Posterior vena cava (tissue), 2 donors: ENCODE measurements at places on chromosomes 3 and 15. TPM values are rescaled to one million over a fixed set of nuclear protein-coding genes. Genes with fewer than 3 reads are reported as not detected.

DNA sequence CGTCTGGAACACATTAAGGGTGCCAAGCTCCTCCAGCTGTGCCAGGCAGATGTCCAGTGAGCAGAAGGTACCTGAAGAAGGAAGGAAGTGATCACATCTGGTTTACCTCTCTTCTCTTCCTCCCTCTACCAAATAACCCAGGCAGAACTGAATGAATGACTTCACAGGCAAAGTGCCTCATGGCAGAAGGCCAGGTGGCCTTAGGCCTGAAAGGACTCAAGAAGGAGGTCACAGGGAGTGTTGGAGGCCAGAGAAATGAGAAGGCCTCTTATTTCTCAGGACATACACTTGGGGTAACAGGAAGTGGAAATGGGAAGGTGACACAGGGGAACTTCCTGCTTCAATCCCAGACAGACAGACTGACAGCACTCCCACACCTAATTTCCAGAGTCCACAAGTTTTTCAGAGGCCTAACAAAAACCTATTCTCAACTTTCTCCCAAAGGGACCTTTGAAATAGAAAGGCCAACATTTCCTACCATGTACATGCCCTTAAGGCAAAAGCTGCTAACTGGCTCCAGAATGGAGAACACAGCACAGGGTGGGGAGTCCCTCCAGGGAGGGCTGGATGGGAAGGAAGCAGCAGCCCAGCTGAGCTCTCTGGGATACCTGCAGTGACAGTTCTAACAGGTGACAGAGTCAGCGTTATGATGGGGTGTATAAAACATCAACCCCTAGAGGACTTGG is 17.6 kb upstream of the SIN3A start:
- DNase-seq = no peak

GRCh38 chr3:190811775-190812480 is 50.6 kb downstream of the GMNC start:
- no peak for DNase-seq

- DNase-seq = peak; percentile 36
Observed at GRCh38 chr3:42505849-42506410, 3.5 kb downstream of the VIPR1 start.

- no peak for DNase-seq
Observed at GRCh38 chr15:52421029-52421428, 107.7 kb downstream of the MYO5A start.

Gene TGM5
- total RNA-seq = 1.0 TPM

Gene STAB1
- 303 TPM for total RNA-seq

- no peak for DNase-seq
Observed at GRCh38 chr3:37890522-37890921, 28.8 kb downstream of the CTDSPL start.

Gene WDR93
- not detected for total RNA-seq

Gene RTP4
- total RNA-seq = 2.7 TPM

DNA sequence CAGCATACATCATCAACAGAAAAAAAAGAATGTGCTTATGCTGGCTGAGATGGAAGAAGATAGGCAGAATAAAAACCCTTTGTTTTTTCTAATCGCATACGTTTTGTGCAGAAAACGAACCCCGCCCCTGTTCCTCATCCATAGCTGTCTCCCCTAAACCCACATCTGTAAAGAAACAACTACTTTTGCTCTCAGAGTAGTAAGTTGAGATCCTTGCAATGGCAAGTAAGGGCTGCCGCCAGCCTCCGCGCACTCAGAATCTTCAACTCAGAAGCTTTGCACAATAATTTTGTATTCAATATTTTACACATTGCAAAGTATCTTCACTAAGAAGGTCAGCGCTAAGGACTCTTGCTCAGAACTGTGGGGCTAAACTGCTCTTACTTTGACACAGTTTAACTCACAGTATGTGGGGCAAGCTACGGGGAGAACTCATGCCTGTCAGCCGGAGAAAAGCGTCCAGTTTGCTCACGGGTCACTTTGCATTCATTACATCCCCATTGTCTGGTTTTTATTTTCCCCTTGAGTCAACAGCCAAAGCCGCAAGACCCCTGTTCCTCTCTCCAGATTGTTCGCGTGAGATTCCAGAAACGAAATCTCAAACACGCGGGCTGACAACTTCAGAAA is 1.0 kb downstream of the LYSMD4 start:
- peak; percentile 58 for DNase-seq

- DNase-seq = peak; percentile 9
Observed at GRCh38 chr15:75181780-75182179, 19.9 kb upstream of the C15orf39 start.

- DNase-seq = no peak
Observed at GRCh38 chr15:29774900-29775299, 47.4 kb downstream of the TJP1 start.

DNA sequence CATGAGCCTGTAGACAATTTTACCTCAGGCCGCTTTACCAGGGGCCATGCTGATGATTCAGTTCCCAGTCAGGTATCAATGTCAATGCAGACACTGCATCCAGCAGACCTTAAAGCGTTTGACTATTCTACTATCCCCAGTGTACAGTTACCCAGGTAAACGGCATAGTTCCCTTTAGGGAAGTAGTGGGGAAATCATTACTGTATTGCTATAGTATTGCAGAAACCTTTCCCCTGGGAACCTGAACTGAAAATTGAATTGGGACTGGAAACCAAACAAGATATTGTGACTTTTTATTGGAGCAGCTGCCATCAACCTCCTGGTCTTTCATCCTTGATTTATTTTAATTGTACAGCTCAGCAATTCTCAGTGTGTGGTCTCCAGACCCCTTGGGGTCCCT is 6.6 kb upstream of the INAFM2 start:
- no peak for DNase-seq

DNA sequence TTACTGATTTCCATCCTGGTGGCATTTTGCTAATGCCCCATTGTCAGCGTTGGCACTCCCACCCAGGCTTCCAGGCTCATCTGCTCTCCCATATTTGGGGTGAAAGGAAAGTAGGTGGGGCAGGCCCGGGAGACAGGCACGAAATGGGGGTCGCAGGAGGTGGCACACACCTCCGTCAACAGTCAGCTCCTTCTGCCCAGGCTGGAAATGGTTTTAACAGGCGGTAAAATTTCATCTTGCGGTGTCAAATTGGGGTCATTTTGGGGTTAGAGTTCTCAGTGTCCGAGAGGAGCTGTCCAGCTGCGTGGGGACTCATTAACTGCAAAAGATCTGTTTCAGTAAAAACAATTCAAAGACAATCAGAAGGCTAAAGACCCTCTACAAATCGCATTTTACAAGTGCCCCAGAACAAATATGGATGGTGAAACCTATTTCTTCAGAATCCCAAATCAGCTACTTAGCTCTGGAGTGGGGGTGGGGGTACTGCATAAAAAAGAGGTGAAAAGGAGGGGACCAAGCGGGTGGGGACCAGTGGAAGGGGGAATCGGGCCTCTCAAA is 4.2 kb upstream of the MEIS2 start:
- no peak for DNase-seq

DNA sequence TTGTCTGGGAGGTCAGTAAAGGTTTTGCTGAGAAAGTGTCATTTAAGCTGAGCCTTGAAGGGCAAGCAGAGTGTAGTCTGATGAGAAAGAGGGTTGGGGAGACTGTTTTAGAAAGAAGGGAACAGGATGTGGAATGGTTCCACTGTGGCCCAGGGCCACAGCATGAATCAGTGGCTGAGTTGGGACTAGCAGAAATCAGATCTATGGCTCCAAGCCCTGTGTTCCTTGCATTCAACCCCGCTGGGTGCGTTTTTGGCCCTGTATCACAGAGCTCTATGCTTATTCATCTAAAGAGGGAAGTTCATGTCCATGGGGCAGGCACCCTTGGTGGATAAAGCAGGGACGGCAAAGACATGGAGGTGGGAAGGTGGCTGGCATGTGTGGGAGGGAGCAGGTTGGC is 151.3 kb downstream of the CACNA1D start:
- DNase-seq = no peak

Gene SNTN
- total RNA-seq = not detected

- DNase-seq = no peak
Observed at GRCh38 chr3:154022606-154023005, 98.6 kb upstream of the ARHGEF26 start.
